ENCODE measurements at places on chromosomes 4 and X. TPM values are rescaled to one million over a fixed set of nuclear protein-coding genes. Genes with fewer than 3 reads are reported as not detected.

Gene TGIF2LX
- not detected for total RNA-seq

Gene CXCL9
- total RNA-seq = 1.3 TPM

Gene CORIN
- total RNA-seq = 3.9 TPM

Gene RAB39B
- 0.95 TPM for total RNA-seq

Gene FAM90A26
- total RNA-seq = not detected

Gene SPANXC
- total RNA-seq = not detected

DNA sequence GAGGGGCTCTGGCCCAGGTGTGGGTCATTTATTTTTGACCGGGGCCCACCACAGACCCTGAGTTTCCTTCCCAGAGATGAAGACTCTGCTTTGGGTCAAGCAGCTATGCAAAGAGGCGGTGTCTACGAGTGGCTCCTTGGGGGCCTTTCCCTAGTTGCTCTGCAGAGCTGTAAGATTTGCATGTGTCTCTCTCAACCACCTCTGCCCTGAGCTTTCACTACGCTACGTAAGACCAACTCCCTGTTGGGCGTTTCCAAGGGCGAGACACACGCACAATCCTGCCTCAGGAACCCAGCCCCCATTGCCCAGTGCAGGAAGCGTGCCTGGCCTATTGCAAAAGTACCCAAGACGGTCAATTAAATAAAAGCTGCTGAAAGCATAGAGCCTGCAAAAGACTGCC, 10.0 kb upstream of the ANOS1 start:
- H3K27ac ChIP-seq = no peak overlapping the region
- no peak overlapping the region for H3K4me3 ChIP-seq
- H3K4me1 ChIP-seq = no peaks in the 10 kb centered on the region

DNA sequence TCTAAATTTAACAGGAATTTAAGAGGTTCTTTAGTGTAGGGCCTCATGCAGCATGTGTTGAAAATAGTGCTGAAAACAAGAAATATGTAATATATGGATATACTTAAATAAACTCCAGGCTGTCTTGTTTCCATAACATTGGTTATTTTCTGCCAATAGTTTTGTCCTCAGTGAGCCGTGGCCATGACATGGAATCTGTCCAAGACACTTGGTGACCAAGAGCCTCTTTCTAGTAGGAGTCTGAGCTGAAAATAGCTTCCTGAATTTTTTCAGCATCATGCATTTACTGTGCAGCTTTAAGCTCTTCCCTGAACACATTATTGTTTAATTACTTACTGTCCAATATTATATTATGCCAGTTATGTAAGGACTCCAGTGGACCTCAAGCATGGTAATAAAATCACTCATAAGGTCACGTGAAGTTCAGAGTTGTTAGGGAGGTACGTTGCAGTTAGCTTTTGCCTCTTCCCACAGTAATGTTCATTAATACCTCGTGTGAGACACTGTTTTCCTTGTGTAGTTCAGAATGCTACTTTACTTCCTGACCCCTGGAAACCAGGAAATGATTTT, 488.2 kb downstream of the GRID2 start:
- H3K27me3 ChIP-seq = no peaks in the 10 kb centered on the region
- no peaks in the 10 kb centered on the region for H3K36me3 ChIP-seq
- no peak overlapping the region for H3K27ac ChIP-seq
- no peak overlapping the region for H3K4me3 ChIP-seq
- no peak for DNase-seq

- no peaks in the 10 kb centered on the region for H3K36me3 ChIP-seq
- no peak overlapping the region for H3K4me3 ChIP-seq
- H3K27me3 ChIP-seq = no peaks in the 10 kb centered on the region
- H3K4me1 ChIP-seq = no peaks in the 10 kb centered on the region
- H3K27ac ChIP-seq = no peak overlapping the region
- DNase-seq = no peak
Observed at GRCh38 chr4:105068516-105068915, 78.2 kb upstream of the TET2 start.

GRCh38 chr4:166875821-166876220, 358.5 kb downstream of the SPOCK3 start:
- H3K4me3 ChIP-seq = no peak overlapping the region
- H3K27me3 ChIP-seq = no peaks in the 10 kb centered on the region
- H3K4me1 ChIP-seq = no peaks in the 10 kb centered on the region
- H3K27ac ChIP-seq = no peak overlapping the region
- DNase-seq = no peak

GRCh38 chr4:19230906-19231545, 1020.7 kb upstream of the SLIT2 start:
- H3K36me3 ChIP-seq = no peaks in the 10 kb centered on the region
- no peak overlapping the region for H3K4me3 ChIP-seq
- H3K27ac ChIP-seq = no peak overlapping the region
- H3K4me1 ChIP-seq = no peaks in the 10 kb centered on the region
- DNase-seq = no peak

GRCh38 chr4:9906996-9907395, 114.3 kb downstream of the SLC2A9 start:
- no peak overlapping the region for H3K27ac ChIP-seq
- H3K4me3 ChIP-seq = no peak overlapping the region
- H3K4me1 ChIP-seq = no peaks in the 10 kb centered on the region
- DNase-seq = no peak

GRCh38 chr4:59762344-59762743, 1437.8 kb upstream of the ADGRL3 start:
- no peaks in the 10 kb centered on the region for H3K4me1 ChIP-seq
- no peaks in the 10 kb centered on the region for H3K36me3 ChIP-seq

DNA sequence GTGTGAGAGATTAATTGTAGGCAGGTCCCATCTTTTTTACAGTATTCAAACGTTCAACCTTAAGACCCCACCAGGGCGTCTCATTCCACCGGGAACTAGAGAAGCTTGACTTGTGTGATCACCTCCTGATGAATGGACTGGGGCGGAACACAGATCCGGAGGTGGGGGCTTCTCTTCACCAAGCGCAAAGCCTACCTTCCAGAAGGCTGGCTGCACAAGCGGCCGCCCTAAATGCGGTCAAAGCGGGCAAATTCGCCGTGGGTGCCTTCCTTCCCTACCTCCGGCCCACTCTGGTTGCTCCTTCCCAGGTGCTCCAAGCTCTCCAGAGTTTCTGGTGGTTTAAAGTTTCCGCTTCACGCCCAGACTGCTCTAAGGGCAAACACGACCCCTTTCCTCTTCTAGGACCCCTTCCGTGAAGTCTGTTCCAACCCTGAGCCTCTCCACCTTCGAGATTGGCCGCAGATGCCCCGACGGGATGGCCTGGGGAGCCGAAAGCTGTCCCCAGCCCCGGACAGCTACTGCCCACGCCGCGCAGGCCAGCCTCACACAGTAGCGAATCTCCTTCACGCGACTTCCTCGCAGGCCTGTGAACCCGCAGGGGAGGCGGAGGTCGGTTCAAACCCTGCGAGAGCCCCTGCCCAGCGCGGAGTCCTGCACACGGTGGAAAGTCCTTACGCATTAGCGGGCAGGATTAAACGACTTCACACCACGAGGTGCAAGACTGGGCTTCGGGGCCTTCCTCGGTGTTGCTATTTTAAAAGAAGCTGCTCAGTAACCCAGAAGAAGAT, 1.6 kb upstream of the WWC2 start:
- H3K27ac ChIP-seq = peak overlapping the region; percentile 100
- peak; percentile 52 for DNase-seq
- H3K36me3 ChIP-seq = no peaks in the 10 kb centered on the region
- H3K4me1 ChIP-seq = peaks cover 29% of the 10 kb centered on the region
- H3K4me3 ChIP-seq = peak overlapping the region; percentile 87
- H3K27me3 ChIP-seq = no peaks in the 10 kb centered on the region

DNA sequence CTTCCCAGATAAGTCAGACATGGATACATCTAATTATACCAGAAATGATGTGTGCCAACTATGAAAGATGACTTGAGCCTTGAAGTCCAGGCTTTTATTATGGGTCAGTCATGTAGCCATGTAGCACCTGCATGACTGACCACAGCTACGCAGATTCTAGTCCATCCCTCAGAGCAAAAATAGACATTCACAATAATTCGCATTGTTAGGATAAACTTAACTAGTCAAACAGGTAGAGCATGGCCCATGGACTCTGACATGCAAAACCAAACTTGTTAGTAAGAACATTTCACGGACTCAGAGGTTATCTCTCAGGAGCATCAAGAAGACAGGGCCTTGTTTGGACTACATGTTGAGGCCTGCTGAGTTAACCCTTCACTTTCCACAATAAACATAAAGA, 132.6 kb downstream of the PWWP3B start:
- no peaks in the 10 kb centered on the region for H3K27me3 ChIP-seq
- H3K27ac ChIP-seq = no peak overlapping the region
- no peaks in the 10 kb centered on the region for H3K36me3 ChIP-seq
- no peaks in the 10 kb centered on the region for H3K4me1 ChIP-seq
- no peak for DNase-seq

- H3K4me3 ChIP-seq = no peak overlapping the region
- DNase-seq = no peak
- H3K27me3 ChIP-seq = no peaks in the 10 kb centered on the region
- H3K27ac ChIP-seq = no peak overlapping the region
Observed at GRCh38 chr4:15964159-15964558, 1.2 kb upstream of the FGFBP2 start.

DNA sequence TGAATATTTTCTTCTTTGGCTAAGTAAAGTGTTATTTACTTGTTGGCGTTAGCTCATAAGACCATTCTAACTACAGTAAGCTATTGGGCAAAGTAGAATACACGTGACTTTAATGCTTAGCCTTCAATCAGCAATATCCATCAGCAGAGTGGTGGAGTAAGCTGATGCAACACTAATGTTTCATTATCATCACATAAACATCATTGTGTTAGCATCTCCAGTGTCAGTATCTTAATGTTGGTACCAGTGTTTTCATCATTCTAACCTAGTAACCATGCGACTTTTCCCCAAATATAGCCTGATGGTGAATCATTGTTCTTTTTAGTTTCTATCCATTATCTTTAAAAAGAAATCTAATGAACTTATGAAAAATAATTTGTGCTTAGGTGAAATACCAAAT, 48.5 kb downstream of the APOOL start:
- no peak overlapping the region for H3K27ac ChIP-seq
- no peak for DNase-seq
- H3K27me3 ChIP-seq = no peaks in the 10 kb centered on the region
- no peaks in the 10 kb centered on the region for H3K4me1 ChIP-seq
- no peak overlapping the region for H3K4me3 ChIP-seq
- no peaks in the 10 kb centered on the region for H3K36me3 ChIP-seq
